ENCODE measurements at places on chromosomes 11 and 22.
A peak's percentile ranks its signal among the peaks of the same experiment; 100 is the strongest.

GRCh38 chr11:117907276-117908108 lies 21.7 kb downstream of the TMPRSS13 start:
- DNase-seq, result peak; percentile 37

DNA sequence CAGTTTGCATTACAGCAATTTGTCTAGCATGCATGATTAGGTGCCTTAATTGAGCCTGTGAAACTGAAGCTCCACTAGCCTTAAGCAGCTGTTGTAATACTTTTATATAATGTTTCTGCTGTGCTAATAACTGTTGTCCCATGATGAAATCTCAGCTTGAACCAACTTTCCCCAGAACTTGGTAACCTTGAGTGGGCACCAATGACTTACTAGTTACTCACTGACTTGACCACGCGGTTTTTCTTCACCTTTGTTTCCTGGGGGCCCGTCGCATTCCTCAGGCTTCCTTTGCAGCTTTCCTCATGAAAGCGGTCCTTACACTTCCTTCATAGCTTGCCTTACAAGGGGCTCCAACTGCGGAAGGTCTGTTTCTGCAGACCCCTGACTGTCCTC lies 11.2 kb upstream of the GLYATL1 start:
- no peak for DNase-seq

GRCh38 chr11:40384991-40385390 lies 1074.5 kb downstream of the LRRC4C start:
- peak; percentile 16 for DNase-seq

GRCh38 chr11:78277314-78277994 lies 88.7 kb downstream of the USP35 start:
- DNase-seq, result no peak

DNA sequence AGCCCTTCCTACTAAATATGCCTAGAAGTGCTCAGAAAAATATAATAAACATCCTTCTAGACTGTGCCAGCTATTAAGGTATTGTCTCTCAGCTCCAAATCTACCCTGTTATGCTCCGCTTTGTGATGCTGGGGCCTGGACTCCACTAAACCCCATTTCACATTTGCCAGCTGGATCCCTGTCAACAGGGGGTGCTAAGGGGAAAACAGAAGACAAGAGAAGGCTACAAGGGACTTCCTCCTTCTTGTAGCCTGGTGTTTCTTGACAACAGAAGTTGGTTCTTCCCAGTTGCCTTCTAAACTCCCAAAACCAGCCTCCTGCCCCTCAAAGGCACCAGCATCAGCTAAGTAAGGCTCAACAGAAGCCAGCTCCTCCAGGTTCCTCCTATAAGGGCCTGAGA lies 5.2 kb downstream of the NUMA1 start:
- DNase-seq, result no peak

- DNase-seq, result peak; percentile 39
These were observed 15.1 kb downstream of the JHY start for GRCh38 chr11:122897606-122898210.

- no peak for DNase-seq
These were observed 81.9 kb upstream of the CRTAM start for GRCh38 chr11:122756417-122756816.

GRCh38 chr22:46422896-46423295 lies 87.4 kb downstream of the TRMU start:
- DNase-seq, result no peak
